ENCODE measurements at places on chromosomes 4 and X. TPM values are rescaled to one million over a fixed set of nuclear protein-coding genes. Genes with fewer than 3 reads are reported as not detected.

Gene TACC3
- total RNA-seq: 0.85 TPM

Gene SPANXC
- total RNA-seq: not detected

Gene TEX13D
- total RNA-seq: not detected

Gene HHIP
- total RNA-seq: 0.96 TPM

Gene BEX5
- total RNA-seq: 1.2 TPM

Gene PABPC5
- 0.24 TPM for total RNA-seq

Gene LRAT
- total RNA-seq: 4.3 TPM

Gene NDP
- total RNA-seq: 0.48 TPM

Gene ENPP6
- total RNA-seq: not detected

Gene MORC4
- 25.5 TPM for total RNA-seq

Measured in tracheal epithelial cell (primary cell).